Stimulated activated CD8-positive, alpha-beta memory T cell treated with anti-CD3 and anti-CD28 coated beads, Interleukin-2, amount 100 ng/mL, for 1 hour (primary cell): ENCODE measurements at places on chromosomes 6 and 20.

GRCh38 chr6:137487181-137487868, 6.9 kb downstream of the OLIG3 start:
- DNase-seq, result no peak

DNA sequence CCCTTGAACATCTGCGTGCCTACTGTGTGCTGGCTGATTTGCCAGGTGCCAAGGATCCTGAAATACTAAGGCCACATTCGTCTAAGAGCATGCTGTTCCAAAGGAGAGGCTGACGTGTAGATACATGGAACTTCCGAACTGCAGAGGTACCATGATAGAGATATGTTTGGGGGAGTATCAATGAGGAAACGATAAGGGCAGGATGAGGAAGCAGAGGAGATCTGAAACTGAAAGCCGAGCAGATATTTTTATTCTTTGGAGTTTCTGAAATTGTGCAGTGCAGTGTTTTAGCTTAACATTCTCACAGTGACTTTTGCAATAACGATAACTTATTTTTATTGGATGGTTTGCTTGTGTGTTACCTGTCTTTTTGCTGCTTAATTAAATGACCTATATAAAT, 24.3 kb downstream of the BMP6 start:
- no peak for DNase-seq

DNA sequence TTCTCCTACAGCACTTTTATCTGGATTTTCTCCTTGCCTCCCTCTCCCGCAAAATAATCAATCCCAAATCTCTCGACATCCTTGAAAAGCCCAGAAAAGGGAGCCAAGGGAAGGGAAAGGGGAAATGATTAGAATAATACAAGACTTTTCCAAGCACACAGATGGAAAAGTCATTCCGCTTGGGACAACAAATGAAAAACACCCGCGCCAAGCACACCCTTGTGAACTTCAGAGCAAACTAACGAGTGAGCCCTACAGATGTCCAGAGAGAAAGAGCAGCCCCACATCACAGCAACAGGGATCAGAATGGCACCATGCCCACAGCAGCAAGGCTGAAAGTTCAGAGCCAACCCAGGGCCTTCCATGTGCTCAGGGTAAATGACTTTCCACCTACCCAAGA, 49.6 kb downstream of the NINL start:
- DNase-seq, result no peak

- DNase-seq, result no peak
Measured at GRCh38 chr6:153149891-153150290, 18.8 kb upstream of the RGS17 start.

GRCh38 chr6:33692760-33693158, 18.7 kb downstream of the UQCC2 start:
- DNase-seq, result peak; percentile 31

DNA sequence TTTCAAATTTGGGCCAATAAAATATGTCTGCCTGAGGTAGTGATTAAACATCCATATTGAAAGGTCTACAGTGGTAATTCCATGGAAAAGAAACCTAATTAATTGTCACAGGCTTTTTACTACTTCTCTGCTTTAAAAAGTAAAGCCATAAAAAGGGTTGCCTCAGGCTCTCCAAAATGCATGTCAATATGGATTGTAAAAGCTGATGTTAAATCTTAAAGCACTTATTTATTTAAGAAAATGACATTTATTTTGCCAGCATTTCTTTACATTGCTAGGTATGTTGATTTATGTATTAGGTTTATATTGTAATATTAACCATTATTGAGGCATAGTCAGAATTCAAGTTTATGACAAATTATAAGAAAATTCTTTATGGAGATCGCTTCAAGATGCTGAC, 133.2 kb downstream of the OPN5 start:
- no peak for DNase-seq

GRCh38 chr6:35596448-35597442, 84.0 kb upstream of the TULP1 start:
- DNase-seq, result no peak
